ENCODE measurements at places on chromosomes 6 and 20. TPM values are rescaled to one million over a fixed set of nuclear protein-coding genes. Genes with fewer than 3 reads are reported as not detected.

DNA sequence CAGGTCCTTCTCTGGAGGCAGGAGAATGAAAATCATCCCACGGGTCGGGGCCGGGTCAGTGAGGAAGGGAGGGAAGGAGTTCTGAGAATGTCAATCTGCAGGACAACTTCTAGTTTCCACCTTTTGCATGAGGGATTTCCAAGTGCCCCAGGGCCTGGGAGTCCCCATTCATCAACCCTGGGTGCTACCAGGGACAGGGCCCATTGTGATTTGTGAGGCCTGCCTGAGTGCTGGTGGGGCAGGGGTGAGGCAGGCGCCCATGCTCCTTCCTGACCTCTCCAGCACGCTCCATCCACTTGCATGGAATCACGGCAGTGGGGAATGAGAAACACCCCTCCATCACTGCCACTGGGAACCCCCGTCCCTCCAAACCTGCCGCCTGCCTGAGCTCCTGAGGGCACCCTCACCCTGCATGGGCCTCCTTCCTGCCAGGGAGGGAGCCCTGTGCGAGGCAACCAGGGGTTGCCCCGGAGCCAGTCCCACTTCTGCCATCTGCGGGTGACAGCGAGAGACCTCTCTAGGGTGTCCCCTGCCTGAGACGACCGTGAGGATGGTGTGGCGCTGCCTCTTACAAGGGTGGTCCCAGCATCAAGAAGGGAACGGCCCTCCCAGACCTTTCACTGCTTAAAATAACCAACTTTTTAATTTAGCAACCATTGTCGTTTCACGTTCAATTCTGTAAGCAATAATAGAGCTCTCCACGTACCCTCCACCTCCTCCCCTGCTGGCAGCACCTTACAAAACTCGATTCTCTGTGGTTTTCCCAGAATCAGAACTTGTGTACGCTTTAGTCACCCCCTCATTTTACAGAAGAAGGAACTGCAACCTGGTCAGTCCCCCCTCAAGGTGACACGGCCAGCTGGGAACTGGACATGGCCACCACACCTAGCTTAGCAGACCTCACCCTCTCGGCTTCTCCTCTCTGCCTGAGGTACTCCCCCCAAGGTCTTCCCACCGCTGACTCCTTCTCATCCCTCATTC lies 28.6 kb downstream of the PMEPA1 start:
- DNase-seq, result no peak

The ENPP3 gene
- not detected for total RNA-seq

DNA sequence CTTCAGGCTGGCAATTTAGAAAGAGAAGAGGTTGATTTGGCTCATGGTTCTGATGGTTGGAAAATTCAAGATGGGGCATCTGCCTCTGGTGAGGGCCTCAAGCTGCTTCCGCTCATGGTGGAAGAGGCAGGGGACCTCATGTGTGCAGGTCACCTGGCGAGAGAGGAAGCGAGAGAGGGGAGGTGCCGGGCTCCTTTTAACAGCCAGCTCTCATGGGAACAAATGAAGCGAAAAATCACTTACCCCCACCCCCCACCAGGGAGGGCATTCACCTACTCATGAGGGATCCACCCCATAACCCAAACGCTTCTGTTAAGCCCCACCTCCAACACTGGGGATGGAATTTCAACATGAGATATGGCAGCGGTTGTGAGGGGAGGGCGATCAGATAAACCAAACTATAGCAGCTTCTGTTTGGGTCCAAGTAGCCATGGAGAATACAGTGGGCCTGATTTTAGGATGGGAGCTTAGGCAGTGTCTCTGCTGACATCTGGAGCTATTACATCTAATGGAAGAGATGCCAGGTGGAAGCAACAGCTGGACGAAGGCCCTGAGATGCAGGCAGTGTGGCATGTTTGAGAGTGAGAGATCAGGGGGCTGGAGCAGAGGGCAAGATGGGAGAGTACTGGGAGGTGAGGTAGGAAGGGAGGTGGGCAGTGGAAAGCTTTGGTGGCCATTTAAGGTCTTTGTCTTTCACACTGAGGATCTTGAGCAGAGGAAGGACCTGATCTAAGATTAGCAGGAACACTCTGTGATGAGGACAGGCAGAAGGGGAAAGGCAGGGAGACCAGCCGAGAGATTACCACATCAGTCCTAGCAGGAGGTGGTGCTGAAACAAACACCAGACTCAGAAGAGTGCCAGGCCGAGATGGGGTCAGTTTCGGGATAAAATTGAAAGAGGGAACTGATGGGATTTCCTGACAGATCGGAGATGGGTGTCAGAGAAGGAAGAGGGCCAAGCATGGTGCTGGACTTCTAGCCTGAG lies 161.8 kb downstream of the NFATC2 start:
- no peak for DNase-seq

GRCh38 chr6:37008484-37009465 lies 3.3 kb downstream of the FGD2 start:
- no peak for DNase-seq

- no peak for DNase-seq
Observed at GRCh38 chr6:52972989-52973388, 22.1 kb downstream of the GSTA4 start.

DNA sequence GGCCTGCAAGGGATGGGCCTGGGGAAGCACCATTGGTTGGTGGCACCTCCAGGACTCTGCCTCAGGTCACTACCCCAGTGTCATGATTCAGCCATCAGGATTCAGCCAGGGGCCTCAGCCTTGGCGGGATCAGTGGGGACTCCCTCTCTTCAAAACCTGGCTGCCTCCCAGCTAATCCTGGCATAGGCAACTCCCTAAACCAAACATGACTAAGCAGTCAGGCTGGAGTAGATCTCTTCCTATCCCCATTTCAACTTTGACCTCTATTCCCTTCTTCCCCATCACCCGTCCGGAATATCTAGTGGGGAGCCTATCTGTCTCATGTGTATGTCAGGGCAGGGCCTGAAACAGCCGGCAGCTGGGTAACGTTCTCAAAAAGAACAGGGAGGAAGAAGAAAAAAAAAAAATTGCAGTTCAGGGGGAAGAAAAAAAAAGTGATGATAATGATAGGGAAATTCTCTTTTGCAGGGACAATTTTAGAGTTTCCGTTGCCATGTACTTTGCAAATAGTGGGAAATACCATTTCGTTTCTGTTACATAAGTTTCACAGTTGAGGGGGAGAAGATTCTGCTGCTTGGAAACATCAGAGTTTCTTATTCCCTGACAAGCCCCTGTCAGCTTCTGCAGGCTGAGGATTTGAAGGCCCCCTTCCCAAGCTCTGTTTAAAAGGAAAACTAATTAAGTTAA lies 4.1 kb upstream of the PREX1 start:
- DNase-seq, result no peak

The DACT2 gene
- total RNA-seq, result 3.2 TPM

The LY6G6F gene
- total RNA-seq, result not detected

Measured in pancreas (tissue), 10 donors.